ENCODE measurements at places on chromosomes 16 and 17. TPM values are rescaled to one million over a fixed set of nuclear protein-coding genes. Genes with fewer than 3 reads are reported as not detected.

PALB2 gene
- 9.7 TPM for total RNA-seq

CES3 gene
- 0.16 TPM for total RNA-seq

EIF1 gene
- total RNA-seq: 699 TPM

KRTAP9-4 gene
- total RNA-seq: not detected

DHRS13 gene
- total RNA-seq: 2.6 TPM

MILR1 gene
- 15.3 TPM for total RNA-seq

VPS35 gene
- 95.6 TPM for total RNA-seq

GUCY2D gene
- not detected for total RNA-seq

SGF29 gene
- 30.8 TPM for total RNA-seq

PIRT gene
- total RNA-seq: not detected

TNFSF12 gene
- total RNA-seq: 56.5 TPM

HS3ST2 gene
- 4.7 TPM for total RNA-seq

PYDC1 gene
- not detected for total RNA-seq

VAT1L gene
- not detected for total RNA-seq

TBC1D3 gene
- total RNA-seq: not detected

C16orf46 gene
- not detected for total RNA-seq

KAT2A gene
- 28.7 TPM for total RNA-seq

SHBG gene
- 0.44 TPM for total RNA-seq

GPR142 gene
- total RNA-seq: not detected

NLRP1 gene
- 72.5 TPM for total RNA-seq

MPP3 gene
- 9.0 TPM for total RNA-seq

EFNB3 gene
- total RNA-seq: 0.22 TPM

HOXB7 gene
- 3.7 TPM for total RNA-seq

CLEC3A gene
- total RNA-seq: not detected

SAMD14 gene
- total RNA-seq: 0.34 TPM

KRT27 gene
- total RNA-seq: not detected

PITPNM3 gene
- 0.82 TPM for total RNA-seq

FLOT2 gene
- total RNA-seq: 61.4 TPM

CCL4L2 gene
- not detected for total RNA-seq

WIPI1 gene
- total RNA-seq: 69.7 TPM

MED31 gene
- 12.6 TPM for total RNA-seq

AANAT gene
- total RNA-seq: not detected

DNASE1L2 gene
- total RNA-seq: 0.82 TPM

P2RX5 gene
- total RNA-seq: not detected

MEFV gene
- total RNA-seq: 3.9 TPM

NKD1 gene
- 0.68 TPM for total RNA-seq

CAVIN1 gene
- 332 TPM for total RNA-seq

TNFRSF13B gene
- total RNA-seq: not detected

ROGDI gene
- total RNA-seq: 4.7 TPM

PAGR1 gene
- 17.5 TPM for total RNA-seq

FAM171A2 gene
- 0.82 TPM for total RNA-seq

KDM6B gene
- 5.6 TPM for total RNA-seq

OR1A1 gene
- not detected for total RNA-seq

SALL1 gene
- 0.68 TPM for total RNA-seq

FGF11 gene
- not detected for total RNA-seq

PERCC1 gene
- not detected for total RNA-seq

NFAT5 gene
- total RNA-seq: 64.3 TPM

WNT3 gene
- total RNA-seq: 9.6 TPM

AGRP gene
- total RNA-seq: not detected

SBK1 gene
- total RNA-seq: 0.17 TPM

DHRS7C gene
- not detected for total RNA-seq

CCL16 gene
- not detected for total RNA-seq

C1QTNF8 gene
- not detected for total RNA-seq

FAM222B gene
- 30.0 TPM for total RNA-seq

RHBDF1 gene
- total RNA-seq: 25.4 TPM

PRSS27 gene
- total RNA-seq: 0.82 TPM

HYDIN gene
- total RNA-seq: 1.5 TPM

CEMP1 gene
- not detected for total RNA-seq

KRT31 gene
- total RNA-seq: not detected

Measured in subcutaneous adipose tissue (tissue), 4 donors.